ENCODE measurements at places on chromosomes 16 and 17. TPM values are rescaled to one million over a fixed set of nuclear protein-coding genes. Genes with fewer than 3 reads are reported as not detected.

GRCh38 chr16:13613165-13613564, 306.8 kb upstream of the ERCC4 start:
- no peak overlapping the region for H3K27ac ChIP-seq
- H3K36me3 ChIP-seq: no peaks in the 10 kb centered on the region
- DNase-seq: no peak
- H3K4me1 ChIP-seq: no peaks in the 10 kb centered on the region
- no peak overlapping the region for H3K4me3 ChIP-seq

GRCh38 chr16:56414366-56414765, 11.0 kb downstream of the AMFR start:
- no peaks in the 10 kb centered on the region for H3K27me3 ChIP-seq
- H3K36me3 ChIP-seq: peaks cover 26% of the 10 kb centered on the region
- no peak overlapping the region for H3K27ac ChIP-seq
- H3K4me3 ChIP-seq: no peak overlapping the region
- no peak for DNase-seq

DNA sequence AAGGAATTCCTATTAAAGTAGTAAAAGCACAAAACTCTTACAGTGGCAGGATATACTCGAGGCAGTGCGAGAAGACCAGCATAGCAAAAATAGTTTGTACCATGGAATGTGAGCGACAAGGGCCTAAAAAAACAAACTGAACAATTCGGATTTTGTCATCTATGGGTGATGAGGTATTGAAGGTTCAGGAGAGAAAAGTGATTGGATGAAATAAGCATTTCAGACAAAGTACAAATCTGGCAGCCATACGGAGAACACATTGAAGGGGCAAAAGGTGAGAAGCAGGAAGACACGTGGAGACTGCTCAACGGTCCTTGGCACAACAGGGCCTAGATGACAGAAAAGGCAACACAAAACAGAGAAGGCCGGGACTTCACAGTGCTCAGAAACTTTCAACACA, 22.5 kb downstream of the MYH10 start:
- no peak overlapping the region for H3K4me3 ChIP-seq
- H3K4me1 ChIP-seq: peaks cover 21% of the 10 kb centered on the region
- DNase-seq: no peak
- H3K27ac ChIP-seq: no peak overlapping the region
- no peaks in the 10 kb centered on the region for H3K27me3 ChIP-seq
- peaks cover 4% of the 10 kb centered on the region for H3K36me3 ChIP-seq

AURKB gene
- 11.7 TPM for total RNA-seq

SLC22A31 gene
- not detected for total RNA-seq

NPIPB6 gene
- 1.6 TPM for total RNA-seq
